Gastroesophageal sphincter (tissue), 4 donors: ENCODE measurements at places on chromosomes 5 and 9. TPM values are rescaled to one million over a fixed set of nuclear protein-coding genes. Genes with fewer than 3 reads are reported as not detected.

DNA sequence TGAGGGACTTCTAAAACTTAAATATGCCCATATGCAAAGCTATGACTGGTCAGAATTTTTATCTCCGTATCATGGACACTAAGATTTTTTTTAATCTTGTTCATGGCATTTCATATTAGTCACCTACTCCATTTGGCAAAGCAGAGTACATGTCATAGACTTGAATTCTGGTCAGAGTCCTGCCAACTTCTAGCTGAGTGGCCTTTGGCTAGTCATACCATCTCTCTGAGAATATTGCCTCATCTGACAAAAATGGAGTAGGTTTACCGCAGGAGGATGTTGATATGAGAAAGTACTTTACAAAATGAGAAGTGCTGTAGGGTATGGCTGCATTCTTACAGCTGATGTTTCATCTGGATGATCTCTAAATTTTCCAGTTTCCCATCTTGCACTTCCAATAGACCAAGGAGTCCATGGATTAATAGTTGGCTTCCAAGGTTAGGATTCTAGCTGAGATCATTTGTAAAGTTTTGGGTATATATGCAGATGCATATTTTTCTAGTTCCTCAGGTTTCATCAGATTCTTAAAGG, 150.8 kb upstream of the NR3C1 start:
- no peak for ATAC-seq

DNA sequence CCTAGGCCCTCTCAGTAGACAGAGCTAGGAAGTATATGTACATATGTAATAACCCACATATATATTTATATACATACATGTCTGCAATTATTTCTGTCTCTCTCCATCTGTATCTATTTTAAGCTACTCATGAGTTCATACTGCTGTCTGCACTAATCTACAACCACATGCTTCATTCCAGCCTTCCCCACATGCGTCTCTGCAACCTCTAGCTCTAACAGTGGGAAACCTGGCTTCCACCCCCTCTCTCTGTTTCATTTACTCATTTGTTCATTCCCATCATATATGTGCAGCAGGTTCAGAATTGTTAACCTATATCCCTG, 23.3 kb downstream of the DCANP1 start:
- no peak for ATAC-seq

DNA sequence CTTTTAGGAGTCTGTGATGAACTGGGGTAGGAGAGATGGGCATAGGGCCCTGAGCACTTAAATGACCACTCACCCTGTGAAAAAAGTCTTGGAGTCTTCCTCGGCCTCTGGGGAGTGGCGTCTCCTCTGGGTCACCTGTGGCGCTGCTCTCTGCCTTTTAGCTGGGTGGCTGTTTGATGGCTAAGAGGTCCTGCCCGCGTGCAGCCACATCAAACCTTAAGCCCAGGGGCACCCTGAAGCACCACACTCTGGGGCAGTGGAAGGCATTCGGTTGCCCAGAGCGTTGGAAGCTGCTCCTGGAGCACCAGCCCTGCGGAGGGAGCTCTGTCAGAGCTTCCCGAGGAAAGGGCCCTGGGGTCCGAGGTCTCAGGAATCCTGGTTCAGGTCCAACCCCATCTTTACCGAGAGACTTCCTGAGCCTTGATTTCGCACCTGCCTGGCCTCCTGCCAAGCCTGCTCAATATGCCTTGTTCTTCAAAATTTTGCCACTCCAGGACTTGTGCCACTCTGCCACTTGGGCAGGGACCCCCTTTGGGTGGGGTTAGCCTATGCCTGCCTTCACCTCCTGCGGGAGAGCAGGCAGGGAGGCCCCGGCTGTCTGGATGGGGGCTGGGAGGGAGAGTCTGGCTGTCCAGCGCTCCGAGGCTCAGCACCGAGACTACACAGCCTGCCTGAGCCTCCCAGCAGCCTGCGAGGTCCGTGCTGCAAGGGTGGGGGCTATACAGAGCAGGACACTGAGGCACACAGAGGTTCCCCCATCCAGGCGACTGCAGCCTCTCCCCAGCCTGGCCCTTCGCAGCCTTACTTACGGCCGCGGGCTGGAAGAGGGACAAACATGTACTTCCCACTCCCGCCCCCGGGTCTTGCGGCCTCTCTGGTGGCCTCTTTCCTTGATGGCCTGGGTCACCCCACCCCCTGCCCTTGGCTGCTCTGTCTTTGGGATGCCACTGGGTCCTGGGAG, 63.4 kb upstream of the RNU6ATAC start:
- ATAC-seq, result no peak

GRCh38 chr5:180352116-180353047, 754 bp downstream of the GFPT2 start:
- ATAC-seq, result peak; percentile 11

- ATAC-seq, result peak; percentile 49
These were observed 837.7 kb upstream of the ZNF608 start for GRCh38 chr5:125584140-125584520.

GRCh38 chr9:72315089-72315509, 49.9 kb downstream of the ZFAND5 start:
- peak; percentile 74 for ATAC-seq

- no peak for ATAC-seq
These were observed 24.7 kb upstream of the NUDT12 start for GRCh38 chr5:103587185-103587748.

DNA sequence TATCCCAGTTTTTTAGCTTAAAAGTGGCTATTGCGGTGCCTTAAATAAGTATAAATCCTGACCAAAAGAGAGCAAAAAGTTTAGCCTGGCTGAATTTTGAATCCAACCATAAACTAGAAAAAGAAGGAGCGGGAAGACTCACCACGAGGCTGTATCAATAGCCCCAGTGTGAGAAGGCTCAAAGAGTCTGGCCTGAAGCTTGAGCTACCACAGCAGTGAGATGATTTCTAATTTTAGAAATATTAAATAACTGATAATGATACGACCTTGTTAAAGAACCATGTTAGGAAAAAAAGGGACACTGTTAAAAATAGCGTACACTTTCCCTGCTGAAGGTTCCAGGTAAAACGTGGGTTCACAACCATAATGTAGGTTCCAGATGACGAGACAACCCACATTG, 134.1 kb upstream of the ZNF462 start:
- ATAC-seq, result no peak

GRCh38 chr5:14490309-14490711, 91.3 kb upstream of the OTULINL start:
- no peak for ATAC-seq

DNA sequence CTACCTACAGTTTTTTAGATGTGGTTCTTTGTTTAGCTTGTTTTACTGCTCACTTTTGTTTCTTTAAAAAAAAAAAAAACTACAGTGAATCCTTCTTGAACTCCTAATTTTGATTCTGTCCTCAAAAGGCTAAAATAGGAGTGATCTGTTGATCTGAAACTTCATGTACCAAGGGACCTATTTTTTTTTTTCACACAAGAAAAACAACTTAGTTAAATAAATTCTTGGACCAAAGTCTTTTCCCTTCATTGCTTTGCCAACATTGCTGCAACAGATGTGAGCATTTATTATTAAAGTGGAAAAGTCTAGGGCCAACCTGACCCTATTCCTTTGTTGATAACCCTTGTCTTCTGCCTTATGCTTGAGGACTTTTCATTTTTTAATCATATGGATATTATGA, 236.8 kb downstream of the ARHGEF28 start:
- no peak for ATAC-seq

DNA sequence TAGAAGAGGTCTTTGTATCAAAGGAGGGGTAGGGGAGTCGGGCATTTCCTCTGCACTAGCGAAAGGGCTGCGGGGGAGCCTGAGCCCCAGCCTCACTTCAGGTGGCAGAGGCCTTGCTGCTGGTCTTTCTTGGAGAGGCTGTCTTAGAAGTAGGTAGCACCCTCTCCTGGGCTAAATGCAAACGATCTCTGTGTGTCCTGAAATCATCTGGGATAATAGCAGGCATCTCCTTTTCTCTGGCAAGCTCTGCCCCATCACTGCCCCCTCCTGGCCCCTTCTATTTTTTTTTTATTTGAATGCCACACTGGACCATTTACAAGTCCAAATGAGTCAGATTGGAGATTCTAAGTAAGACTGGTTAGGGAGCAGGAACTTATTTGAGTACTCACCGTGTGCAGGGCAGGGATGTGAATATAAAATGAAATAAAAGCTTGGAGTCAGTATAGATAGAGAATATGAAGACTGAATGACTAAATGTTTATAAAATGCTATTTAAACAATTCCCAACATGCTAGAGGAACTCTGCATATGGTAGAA, 137.1 kb downstream of the FGF1 start:
- peak; percentile 89 for ATAC-seq

DNA sequence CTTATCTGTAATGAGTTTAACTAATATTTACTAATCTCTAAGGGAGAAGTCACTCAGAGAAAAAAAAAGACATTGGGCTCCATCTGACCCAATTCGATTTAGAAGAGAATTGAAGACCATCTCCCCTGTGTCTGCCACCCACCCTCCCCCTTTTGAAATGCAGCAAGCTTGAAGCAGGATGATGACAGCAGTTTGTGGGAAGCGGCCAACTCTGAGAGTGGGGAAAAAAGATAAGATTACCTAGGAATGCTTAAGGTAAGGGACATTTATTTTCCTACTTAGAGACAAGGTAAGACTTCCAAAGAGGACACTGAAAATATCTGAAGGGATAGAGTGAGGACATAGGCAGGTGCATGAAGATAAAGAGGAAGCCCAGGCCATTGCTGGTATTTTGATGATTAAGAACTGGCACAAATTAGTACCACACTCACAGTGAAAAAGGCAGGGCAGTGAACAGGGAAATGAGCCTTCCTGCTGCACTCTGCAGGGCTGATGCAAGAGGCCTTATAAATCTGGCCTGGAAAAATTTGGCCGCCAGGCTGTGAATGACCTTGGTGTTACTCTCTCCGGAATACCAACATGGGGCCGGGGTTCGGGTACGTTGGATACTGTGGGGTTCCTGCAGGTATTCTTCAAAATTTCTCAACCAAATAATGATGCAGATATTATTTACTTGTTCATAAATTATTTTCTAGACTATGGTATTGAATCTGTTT, 42.3 kb downstream of the HTR1A start:
- no peak for ATAC-seq

GRCh38 chr9:75866273-75866871, 24.1 kb upstream of the PCSK5 start:
- ATAC-seq, result no peak

- ATAC-seq, result no peak
These were observed 65.8 kb upstream of the BRINP1 start for GRCh38 chr9:119435076-119435475.

DNA sequence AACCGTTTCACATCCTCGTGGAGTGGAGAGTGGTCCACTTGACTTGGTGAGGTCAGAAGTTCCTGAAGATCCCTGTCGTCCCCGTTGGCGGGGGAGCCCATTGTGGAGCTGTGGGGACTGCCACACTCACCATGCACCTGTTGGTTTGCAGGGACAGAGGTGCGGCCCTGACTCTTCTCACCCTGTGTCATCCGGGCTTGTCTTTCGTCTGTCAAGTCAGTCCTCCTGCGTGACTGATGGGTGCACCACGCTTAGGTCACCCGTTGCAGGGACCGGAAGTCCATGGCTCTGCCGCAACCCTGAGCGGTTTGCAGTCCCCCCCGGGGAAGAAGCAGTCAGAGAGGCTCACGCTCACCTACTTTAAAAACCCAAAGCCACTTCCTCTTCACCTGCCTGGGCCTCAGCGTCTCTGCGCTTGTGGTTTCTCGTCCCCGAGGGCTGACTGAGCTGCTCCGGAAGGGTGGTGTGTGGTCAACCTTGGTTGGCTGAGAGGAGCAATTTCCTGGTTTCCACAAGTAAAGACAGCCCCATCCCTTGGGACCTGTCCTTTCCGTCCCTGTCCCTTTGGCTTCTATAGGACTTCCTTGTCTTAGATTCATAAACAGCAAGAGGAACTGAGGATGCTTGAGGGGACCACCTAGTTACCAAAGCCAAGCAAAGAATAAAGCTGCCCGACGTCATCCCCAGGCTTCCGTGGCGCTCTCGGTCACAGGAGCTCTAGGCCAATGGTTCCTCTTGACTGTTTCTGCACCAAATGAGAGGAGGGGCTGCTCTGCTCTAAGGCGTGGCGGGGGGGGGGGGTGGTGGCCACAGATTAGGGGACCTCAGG, 53.2 kb downstream of the USP20 start:
- no peak for ATAC-seq

- no peak for ATAC-seq
These were observed 87.3 kb upstream of the ZNF618 start for GRCh38 chr9:113788616-113789330.

DNA sequence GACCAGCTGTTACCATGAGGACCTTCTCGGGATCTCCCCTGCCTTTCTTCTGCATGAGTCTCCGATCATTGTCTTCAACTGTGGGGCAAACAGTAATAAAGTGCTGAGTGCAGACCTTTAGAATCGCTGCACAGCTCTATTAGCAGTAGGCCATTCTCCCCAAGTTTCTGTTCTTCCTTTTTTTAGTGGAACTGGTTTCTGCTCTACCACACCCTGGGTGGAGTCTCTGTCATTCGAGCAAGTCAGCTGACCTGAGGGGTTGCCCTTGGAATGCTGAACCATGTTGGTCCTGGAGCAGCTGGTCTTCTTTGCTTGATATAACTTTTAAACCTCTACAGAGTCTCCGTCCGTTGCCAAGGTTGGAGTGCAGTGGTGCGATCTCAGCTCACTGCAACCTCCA, 33.4 kb upstream of the GNPDA1 start:
- peak; percentile 66 for ATAC-seq

- no peak for ATAC-seq
These were observed 331.2 kb downstream of the NR2F1-AS1 start for GRCh38 chr5:93249651-93250289.

DNA sequence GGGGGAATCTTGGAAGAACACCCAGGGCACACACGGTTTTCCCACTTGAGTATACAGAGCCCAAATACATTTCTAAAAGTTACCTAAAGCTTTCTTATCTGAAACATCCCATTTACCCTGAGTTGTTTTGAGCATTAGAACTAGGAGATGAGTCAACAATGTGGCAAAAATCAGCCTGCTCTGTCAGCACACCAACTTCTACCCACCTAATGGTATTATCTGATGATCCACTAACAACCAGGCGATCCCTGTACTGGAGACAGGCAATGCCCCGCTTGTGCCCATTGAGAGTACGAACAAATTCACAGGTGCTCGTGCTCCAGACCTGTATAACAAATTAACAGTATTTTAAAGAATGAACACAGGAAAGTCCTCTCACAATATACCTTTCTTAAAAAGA, 87.0 kb downstream of the SMIM23 start:
- no peak for ATAC-seq

DNA sequence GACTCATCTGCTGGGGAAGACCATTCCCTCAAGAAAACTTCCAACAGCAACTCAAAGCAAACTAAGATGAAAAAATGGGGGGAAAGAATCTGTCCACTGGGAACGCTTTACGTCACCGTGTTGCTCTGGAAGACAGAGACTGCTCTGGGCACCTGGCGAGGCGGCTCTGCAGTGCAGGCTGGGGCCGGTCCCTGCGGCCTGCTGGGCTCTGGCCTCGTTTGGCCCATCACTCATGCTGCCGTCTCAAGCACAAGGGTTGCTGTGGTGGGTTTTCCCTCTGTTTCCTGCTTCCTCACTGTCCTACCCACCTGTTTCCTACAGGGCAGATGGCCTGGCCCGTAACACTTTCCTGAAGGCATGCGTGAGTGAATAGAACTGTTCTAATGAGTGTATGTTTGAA, 92.9 kb upstream of the OTULINL start:
- no peak for ATAC-seq

- ATAC-seq, result no peak
These were observed 41.4 kb upstream of the DNAH5 start for GRCh38 chr5:13985731-13986418.

Gene ALDH1A1
- total RNA-seq, result 97.4 TPM

Gene TMEM215
- total RNA-seq, result not detected

Gene PCDHA5
- total RNA-seq, result 0.27 TPM

Gene MARVELD2
- total RNA-seq, result 1.6 TPM

Gene SPINK4
- total RNA-seq, result not detected

Gene KCNT1
- total RNA-seq, result 0.19 TPM

Gene TTC39B
- total RNA-seq, result 11.3 TPM

Gene KCNN2
- total RNA-seq, result 7.8 TPM

Gene CLTA
- 174 TPM for total RNA-seq

Gene ADAMTS13
- 0.94 TPM for total RNA-seq
